ENCODE measurements at places on chromosomes 7 and 10. TPM values are rescaled to one million over a fixed set of nuclear protein-coding genes. Genes with fewer than 3 reads are reported as not detected.

The LBX1 gene
- not detected for total RNA-seq

GRCh38 chr7:113809581-113809980, 109.2 kb downstream of the PPP1R3A start:
- no peak overlapping the region for H3K27ac ChIP-seq
- no peaks in the 10 kb centered on the region for H3K4me1 ChIP-seq
- no peak overlapping the region for H3K4me3 ChIP-seq

DNA sequence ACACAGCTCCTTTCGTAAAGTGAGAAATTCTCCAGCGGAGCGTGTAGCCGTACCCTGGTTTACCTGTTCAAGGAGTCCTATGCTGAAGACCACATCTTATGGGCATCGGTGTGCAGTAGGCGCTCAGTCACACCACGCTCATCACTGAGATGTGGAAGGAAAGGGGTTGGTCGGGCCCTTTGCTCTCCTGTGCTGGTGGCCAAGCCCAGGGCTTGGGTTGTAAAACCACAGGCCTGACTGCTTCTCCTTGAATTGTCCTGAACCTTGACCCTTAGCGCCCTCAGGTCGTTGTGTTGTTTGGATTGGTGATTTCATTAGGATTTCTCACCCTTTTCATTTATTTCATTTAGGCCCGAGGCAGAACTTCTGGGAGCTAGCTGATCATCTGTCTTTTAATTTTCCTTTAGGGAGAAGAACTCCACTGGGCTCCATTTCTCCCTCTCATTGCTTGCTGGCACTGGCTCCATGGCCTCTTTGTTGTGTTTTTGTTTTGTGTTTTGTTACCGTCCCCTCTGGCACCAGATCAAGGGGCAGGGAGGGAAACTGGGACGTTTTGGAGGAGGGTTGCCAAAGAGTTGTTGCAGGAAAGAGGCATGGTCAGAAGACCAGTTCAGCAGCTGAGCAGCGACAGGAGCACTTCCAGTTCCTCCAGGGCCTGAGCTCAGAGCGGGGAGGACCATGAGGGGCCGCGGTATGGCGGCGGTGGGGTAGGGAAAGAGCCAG, 511.4 kb upstream of the GALNT17 start:
- H3K27ac ChIP-seq = no peak overlapping the region
- peaks cover 2% of the 10 kb centered on the region for H3K27me3 ChIP-seq
- H3K36me3 ChIP-seq = no peaks in the 10 kb centered on the region
- no peak overlapping the region for H3K4me3 ChIP-seq
- no peak for DNase-seq
- no peaks in the 10 kb centered on the region for H3K4me1 ChIP-seq

DNA sequence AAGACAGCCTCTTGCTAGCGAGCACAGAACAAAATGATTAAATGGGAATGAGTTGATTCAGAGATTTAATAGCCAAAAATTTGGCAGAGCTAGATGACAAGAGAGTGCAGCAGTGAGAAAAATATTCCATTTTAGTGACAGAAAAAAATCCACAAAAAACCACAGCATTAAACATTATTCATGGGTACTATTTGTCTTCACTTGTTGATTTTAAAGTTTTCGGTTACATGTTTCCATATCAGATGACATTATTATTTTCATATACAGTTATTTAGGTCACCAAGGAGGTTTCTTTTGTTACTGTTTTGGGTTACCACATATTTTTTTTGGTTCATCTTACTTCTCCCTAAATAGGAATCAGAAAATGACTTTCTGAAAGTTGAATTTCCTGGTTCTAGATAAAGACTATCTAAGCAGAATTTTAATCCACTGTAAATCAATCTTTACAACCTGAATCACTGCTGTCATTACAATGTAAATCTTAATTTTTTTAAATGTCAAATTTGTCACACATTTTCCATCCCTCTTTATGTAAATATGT, 87.9 kb downstream of the SVIL start:
- H3K36me3 ChIP-seq = peaks cover 25% of the 10 kb centered on the region
- peaks cover 11% of the 10 kb centered on the region for H3K4me1 ChIP-seq
- H3K4me3 ChIP-seq = no peak overlapping the region

- peaks cover 1% of the 10 kb centered on the region for H3K36me3 ChIP-seq
- peak overlapping the region; percentile 24 for H3K27ac ChIP-seq
- H3K4me1 ChIP-seq = no peaks in the 10 kb centered on the region
- no peak overlapping the region for H3K4me3 ChIP-seq
- no peaks in the 10 kb centered on the region for H3K27me3 ChIP-seq
Measured at GRCh38 chr7:75979759-75980429, 14.5 kb downstream of the TMEM120A start.

Measured in activated CD4-positive, alpha-beta T cell treated with anti-CD3 and anti-CD28 coated beads for 36 hours (primary cell).